ENCODE measurements at places on chromosomes 11 and 22.

DNA sequence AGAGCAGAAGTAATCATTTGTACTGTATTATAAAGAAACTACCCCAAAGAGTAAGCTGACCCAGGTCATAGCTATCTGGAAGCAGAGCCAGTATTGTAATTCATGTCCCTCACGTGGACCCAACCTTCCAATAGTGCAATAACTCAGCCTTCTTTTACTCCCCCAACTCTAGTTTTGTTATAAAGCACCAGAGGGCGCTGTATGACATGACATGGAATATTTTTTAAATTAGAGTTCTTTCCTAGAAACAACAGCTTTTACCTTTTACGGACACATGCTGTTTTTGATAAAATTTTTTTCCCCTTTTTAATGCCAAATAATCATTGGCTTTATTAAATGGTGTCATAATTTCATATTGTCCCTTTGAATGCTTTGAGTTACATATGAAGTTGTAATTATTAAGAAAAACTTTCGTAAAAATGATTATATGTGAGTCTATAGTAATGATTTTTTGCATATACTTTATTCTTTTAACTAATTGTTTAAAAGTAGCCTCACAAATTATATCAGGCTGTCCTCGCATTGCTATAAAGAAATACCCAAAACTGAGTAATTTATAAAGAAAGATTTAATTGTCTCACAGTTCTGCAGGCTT lies 76.9 kb downstream of the DKK3 start:
- no peak for DNase-seq

DNA sequence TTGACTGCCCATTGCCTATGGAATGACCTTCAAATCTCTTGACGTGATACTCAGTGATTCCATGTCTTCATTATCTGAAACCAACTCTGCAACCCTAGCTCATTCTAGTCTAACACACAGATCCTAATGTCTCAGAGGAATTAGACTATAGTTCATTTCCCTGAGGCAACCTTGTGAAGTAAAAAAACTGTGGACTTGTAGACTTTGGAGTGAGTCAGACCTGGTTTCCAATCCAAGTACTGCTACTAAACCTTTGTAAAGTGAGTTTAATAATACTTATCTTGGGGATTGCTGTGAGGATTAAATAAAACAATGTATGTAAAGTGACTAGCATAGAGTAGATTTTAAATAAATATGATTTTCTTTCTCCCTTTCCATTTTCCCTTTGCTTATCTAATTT lies 226.1 kb downstream of the BLID start:
- no peak for DNase-seq

DNA sequence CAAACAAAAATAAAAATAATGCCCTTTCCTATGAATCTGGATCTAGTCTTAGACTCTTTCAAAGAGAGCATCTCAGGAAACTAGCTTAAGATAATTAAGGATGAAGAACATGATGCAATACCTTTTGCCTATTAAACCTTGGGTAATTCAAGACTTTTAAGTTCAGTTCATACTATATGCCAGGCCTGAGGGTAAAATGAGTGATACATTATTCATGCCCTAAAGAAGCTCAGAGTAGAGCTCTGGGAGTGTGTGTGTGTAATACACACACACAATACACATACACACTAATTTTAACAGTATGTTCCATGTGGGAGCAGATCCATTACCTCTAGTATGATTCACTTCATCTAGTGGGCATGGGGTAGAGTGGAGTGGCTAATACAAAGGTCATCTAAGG lies 651.4 kb upstream of the CHORDC1 start:
- DNase-seq, result no peak

GRCh38 chr11:134980819-134981710 lies 569.0 kb upstream of the B3GAT1 start:
- DNase-seq, result no peak
